ENCODE measurements at places on chromosomes 2 and 18.

- no peak for DNase-seq
Observed at GRCh38 chr2:79139423-79139822, 19.1 kb downstream of the REG1A start.

DNA sequence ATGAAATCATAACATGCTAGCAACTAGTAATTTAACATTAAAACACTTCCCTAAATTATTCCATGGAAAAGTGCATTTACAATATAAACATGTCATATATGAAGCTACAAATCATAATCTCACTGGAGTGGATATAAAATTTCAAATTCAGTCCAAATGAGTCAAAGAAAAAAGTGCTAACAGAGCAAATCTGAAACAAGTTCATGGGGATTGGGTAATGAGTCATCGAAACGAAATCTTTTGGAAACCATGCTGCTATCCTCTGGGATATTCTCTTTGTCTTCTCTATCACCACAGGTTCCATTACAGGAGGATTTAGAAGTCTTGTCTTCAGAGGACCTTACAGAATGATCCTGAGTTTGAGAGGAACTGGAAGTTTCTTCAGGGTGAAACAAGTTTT lies 34.1 kb downstream of the STK17B start:
- DNase-seq = no peak

- DNase-seq = peak; percentile 86
Observed at GRCh38 chr2:163778045-163778781, 42.4 kb upstream of the FIGN start.

DNA sequence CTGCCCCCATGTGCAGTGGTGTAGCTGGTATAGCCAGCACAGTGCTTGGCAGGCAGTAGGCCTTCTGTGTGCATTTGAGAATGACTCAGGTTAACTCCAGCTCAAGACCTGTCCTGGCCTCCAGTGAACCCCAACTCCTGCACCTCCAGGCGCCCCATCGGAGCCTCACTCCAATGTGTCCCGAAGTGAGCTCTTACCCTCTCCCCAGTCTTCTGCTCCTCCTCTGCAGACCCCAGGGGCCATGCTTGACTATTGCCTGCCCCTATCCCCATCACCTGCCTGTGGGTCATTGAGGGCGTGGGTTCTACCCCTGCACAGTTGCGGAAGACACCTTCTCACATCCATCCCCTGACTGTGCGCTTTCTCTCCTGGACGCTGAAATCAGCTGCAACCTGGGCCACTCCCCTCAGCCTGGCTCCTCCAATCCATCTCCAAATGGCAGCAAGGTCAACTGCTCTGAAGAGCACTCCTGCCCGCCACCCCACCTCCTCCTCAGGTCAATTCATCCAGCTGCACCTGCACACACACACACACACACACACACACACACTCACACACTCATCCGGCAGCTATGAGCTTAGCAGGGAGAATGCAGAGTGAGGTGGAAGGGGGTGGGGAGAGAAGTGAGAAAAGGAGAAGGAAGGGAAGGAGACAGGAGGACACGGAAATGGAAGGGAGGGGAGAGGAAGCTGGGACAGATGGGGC lies 130.3 kb upstream of the GLI2 start:
- DNase-seq = no peak

DNA sequence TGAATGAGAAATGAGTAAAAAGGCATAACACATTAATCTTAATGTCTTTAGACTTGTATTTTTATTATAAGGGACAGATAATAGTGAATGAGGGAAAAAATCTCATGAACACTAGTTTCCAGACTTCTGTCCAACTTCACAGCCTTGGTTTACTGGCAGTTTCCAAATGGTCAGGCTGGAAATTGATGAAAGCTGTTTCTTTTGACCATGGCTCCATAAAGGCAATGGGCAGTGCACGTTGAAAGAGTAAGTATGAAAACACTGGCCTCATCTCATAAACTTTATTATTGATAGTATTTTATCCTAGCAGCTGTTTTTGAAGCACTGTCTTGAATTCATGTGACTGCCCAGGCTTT lies 23.1 kb downstream of the BCL2L11 start:
- DNase-seq = peak; percentile 46

DNA sequence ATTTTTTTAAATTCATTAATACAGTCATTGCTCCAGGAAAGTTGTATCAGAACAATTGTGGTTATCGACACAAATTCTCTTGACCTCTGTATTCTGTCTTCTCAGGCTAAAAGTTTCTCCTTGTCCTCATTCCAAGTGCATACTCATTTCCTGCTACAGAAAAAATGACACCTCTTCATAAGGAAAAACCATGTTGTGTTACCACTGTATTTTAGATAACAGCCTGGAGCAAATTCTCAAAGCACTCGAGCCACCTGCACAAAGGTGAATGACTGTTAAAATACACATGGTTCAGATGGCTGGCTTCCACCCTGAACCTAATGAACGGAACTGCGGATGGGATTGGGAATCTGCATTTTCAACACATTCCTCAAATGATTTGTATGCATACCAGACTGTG lies 586.5 kb downstream of the EPHA4 start:
- no peak for DNase-seq

GRCh38 chr2:170339322-170339721 lies 161.4 kb downstream of the MYO3B start:
- DNase-seq = no peak

DNA sequence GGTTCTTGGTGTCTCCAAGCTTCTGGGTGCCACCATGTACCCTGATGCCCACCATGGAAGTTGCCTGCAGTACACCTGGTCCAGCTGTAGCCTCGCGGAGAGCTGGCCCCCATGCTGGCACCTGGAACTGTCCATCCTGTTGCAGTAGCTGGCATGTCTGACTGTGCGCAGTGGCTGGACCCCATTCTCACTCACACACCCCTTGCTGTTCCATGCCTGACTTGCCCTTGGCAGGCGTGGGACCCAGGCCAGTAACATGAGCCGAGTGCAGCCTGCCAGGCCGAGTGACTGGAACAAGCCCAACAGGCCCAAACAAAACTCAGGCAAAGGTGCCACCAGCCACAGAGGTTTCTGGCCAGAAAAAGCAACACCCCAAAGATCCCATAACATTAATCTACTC lies 73.8 kb downstream of the NEURL3 start:
- DNase-seq = no peak

GRCh38 chr2:52844701-52845423 lies 922.7 kb upstream of the CHAC2 start:
- no peak for DNase-seq

DNA sequence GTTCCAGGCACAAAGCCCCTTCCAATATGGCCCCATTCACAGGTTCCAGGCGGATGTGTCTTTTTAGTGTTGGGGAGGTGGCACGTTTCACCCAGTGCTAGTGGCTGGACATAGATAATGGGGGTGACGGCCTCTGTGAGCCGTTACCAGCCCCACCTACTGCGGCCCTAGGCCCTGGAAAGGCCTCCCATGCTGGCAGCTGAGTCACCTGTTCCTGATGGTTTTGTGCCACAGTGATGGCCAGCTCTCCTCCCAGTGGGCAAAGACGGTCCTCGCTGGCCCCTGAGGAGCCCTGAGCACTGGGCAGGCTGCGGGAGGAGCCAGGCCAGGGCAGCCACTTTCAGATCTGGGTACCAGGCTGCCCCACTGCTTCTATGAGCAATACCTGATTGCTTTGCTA lies 40.0 kb upstream of the GPC1 start:
- no peak for DNase-seq

GRCh38 chr2:12173271-12173942 lies 427.0 kb downstream of the LPIN1 start:
- no peak for DNase-seq

GRCh38 chr2:85330839-85331636 lies 3.2 kb upstream of the TGOLN2 start:
- no peak for DNase-seq

GRCh38 chr18:13185675-13186198 lies 32.8 kb upstream of the LDLRAD4 start:
- no peak for DNase-seq

DNA sequence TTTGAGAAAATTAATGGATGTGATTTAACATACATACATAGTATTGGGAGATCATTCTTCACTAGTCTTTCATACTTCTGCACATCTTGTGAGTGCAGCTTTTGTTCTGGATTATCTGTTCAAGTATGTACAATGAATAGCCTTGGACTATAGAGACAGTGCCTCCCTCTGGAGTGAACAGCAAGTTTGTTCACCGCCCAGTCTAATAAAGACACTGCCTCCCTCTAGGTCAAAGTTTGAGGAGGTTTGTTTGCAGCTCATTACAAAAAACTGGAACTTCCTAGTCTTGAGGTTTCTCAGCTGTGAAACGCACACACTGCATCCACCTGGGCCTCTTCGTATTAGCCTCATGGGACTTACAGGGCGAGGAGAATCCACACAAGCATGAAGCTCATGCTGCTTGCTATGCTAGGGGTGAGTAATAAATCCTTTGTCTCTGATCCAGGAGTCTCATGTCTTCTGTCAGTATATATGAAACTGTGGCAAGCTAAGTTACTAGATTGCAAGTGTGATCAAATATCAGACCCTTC lies 26.0 kb upstream of the LAPTM4A start:
- DNase-seq = no peak

DNA sequence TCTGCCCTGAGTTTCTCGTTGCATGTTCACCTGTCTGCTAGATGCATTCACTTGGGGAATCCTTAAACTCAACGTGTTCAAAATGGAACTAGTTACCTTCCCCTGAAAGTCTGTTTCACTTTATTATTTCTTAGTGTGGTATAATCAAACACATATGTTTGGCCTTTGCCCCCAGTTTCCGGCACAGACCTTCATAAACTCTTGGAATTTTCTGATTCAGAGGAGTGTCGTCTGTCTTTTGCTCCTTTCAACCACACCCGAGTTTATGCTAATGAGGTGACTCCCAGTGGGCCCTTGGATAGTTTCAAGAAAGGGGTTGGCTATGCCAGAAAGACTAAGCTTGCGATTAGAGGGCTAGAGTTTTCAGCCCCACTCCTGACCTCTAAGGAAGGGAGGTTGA lies 198.9 kb downstream of the CDCA7 start:
- DNase-seq = no peak

GRCh38 chr2:29129586-29130281 lies 14.5 kb downstream of the CLIP4 start:
- no peak for DNase-seq

- DNase-seq = no peak
Observed at GRCh38 chr2:60507211-60507965, 46.1 kb downstream of the BCL11A start.

DNA sequence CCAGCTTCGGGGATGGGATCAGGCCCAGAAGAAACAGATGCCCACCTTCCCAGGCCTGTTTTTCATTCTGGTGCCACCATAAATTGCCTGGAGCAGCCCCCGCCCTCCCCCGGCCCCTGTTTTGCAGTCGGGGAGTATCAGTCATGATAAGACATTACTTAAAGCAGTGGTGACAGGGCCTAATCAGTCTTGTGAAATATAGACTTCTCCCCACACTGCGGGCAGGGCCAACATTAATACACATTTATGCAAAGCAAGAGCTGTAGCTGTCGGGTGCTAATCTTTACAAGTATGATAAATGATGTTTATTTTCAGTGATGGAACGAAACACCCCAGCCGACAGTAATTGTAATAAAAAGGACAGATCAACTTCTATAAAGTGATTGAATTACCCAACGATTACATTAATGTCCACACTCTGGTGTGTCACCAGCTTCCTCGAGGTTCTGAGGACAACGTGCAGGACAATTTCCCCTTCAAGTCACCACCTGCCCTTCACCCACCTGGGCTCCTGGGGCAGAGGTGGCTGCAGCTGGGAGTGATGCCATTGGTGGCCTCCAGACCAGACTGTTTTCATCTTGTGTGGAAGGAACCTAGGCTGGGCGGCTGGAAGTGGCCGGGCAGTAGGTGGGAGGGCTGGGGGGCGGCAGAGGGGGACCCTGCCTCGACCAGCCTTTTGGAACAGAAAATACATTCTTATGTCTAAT lies 226.0 kb downstream of the TFCP2L1 start:
- no peak for DNase-seq

DNA sequence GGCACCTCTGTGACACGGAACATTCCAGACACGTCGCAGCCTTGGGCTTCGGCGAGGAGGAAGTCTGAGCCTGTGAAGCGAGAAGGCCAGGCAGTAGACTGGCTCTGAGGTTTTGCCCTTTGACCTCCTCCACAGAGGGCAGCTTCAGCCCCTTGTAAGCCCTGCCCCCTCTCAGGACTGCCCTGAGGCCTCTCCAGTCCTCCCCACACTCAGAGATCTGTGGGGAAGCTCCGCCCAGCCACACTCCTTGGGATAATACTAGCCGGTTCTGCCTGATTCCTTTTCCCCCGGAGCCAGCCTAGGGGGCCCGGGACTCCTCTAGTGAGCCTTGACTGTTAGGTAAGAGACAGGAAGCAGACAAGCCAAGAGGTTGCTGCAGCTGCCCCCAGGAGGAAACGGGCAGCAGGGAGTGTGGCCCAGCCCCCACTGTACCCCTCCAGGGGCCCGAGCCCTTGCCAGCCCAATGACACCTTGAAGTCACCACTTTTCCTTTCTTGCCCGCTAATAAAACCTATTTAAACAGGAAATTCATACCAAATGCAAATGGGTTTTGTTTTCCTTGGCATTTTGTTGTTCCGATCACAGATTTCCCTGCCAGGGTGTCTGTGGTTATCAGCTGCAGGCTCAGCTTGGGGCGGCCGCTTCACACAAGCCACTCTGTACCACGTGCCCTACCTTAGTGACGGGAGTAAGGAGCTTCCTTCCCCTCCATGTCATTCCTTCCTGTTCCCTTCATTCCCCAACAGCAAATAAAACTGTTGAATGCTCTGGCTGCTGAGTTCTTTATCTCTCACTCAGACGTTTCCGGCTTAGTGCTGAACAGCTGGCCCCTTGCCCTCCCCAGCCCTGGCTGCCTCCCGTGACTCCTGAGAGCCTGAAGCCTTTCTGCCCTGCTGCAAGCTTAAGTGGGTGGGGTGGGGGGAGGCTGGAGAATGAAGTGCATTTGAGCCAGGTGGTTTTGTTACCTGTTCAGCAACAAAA lies 124.7 kb downstream of the CABLES1 start:
- peak; percentile 85 for DNase-seq

GRCh38 chr18:76445741-76446232 lies 49.3 kb downstream of the ZNF516 start:
- DNase-seq = no peak

GRCh38 chr2:15826273-15826717 lies 114.1 kb upstream of the MYCN start:
- DNase-seq = no peak

DNA sequence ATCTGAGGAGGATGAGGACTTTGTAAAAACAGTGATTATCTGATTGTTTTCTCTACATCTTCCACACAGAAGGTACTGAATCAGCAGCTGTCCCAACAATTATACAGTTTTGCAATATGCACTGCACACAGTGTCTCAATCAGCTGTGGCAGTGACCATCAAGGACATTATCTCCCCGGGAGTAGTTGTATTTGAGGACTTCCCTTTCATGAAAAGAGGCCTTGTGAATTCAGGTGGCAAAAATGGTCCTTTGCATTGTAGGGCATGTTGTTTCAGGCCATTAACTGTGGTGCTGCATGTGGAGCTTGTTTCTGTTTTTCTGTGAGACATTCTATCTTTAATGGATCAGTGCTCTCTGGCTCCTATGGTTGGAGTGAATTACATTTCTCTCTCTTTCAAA lies 779.4 kb upstream of the FSHR start:
- no peak for DNase-seq

GRCh38 chr2:219897456-219897855 lies 270.0 kb downstream of the SLC4A3 start:
- no peak for DNase-seq
